ENCODE measurements at places on chromosomes 5 and 9.

DNA sequence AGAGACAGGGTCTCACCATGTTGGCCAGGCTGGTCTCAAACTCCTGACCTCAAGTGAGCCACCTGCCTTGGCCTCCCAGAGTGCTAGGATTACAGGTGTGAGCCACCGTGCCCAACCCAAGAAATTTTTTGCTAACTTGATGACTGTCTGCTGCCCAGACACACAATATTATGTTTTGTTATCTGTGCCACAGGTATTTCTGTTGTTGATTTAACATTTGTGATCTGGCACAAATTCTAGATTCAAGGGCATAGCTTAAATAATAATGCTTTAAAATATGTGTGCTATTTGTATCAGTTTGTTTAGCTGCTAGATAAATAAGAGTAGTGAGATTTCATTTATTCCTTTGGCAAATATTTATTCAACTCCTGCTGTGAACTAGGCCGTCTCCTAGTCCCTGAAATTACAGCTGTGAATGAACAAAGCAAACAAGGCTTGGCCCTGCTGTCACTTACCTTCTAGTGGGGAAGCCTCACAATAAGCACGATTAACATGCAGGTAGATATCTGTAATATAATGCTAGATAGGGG lies 35.3 kb downstream of the GAPVD1 start:
- no peak for DNase-seq

GRCh38 chr9:92353051-92353450 lies 27.3 kb downstream of the CENPP start:
- no peak for DNase-seq

DNA sequence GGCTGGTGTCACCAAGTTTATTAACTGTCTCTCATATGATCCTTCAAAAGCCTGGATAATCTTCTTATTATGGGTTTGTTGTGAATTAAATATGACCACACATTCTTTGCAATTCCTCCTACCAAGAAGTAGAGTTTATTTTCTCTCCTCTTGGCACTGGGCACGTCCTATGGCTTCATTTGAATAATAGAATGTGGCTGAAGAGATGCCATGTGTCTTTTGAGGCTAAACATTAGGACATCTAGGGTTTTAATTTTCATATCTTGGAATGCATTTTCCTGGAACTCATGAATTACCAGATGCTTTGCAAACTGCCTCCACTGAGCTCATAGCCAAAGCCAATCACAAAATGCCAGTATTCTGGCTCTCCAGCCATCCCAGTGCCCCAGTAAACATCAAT lies 19.9 kb upstream of the SCGB3A2 start:
- DNase-seq: no peak

DNA sequence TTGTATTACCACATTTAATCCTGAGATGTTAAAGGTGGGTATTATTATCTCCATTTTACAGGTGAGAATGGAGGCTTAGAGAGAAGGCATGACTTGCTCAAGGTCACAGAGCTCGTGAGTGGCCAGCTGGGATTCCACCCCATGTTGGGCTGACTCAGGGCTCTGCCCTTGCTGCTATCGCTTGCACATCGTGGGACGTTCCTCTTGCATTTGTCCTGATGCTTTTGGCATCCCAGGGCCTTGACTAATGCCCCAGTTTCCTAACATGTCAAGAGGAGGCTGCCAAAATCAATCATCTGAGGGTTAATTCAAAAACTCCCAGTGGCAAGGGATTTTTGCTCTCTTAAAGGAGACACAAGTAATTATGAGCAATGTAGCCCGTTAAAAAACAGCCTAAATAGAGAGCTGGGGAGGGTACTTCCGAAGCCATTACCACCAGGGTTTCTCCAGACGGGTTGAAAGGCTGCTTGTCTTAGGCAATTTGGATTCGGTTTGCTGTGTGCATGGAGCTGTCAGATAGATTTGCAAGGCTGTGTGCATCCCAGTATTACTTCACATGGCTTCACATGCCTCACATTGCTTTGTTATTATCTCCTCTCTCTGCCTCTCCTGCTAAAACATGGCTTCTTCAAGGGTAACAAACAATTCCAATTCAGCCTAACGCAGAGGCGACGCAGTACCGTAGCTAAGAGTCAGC lies 347.4 kb downstream of the DRD1 start:
- DNase-seq: no peak

GRCh38 chr5:5886812-5887486 lies 464.5 kb downstream of the ICE1 start:
- no peak for DNase-seq

- DNase-seq: no peak
Measured at GRCh38 chr5:173907686-173908371, 19.7 kb downstream of the CPEB4 start.

- no peak for DNase-seq
Measured at GRCh38 chr5:75214928-75215327, 21.8 kb downstream of the ANKRD31 start.

- no peak for DNase-seq
Measured at GRCh38 chr5:56848206-56848605, 32.9 kb downstream of the MAP3K1 start.

DNA sequence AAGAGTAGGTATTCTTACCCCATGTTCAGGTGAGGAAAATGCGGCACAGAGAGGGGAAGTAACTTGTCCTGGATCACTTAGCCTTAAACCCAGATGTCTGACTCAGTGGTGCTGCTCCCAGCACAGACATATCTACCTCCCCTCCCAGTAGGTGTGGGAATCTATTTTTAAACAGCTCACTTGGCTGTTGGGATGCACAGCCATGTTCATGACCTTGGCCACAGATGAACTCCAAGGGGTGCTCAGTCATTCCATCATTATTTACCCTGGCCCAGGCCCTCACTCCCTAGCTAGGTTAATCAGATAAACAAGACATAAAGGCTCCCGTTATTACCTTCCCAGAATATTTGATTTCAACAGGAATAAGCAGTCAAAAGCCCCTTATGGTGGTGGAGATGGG lies 88.4 kb upstream of the IQGAP2 start:
- no peak for DNase-seq

GRCh38 chr9:89919171-89919681 lies 314.4 kb downstream of the GADD45G start:
- DNase-seq: no peak

DNA sequence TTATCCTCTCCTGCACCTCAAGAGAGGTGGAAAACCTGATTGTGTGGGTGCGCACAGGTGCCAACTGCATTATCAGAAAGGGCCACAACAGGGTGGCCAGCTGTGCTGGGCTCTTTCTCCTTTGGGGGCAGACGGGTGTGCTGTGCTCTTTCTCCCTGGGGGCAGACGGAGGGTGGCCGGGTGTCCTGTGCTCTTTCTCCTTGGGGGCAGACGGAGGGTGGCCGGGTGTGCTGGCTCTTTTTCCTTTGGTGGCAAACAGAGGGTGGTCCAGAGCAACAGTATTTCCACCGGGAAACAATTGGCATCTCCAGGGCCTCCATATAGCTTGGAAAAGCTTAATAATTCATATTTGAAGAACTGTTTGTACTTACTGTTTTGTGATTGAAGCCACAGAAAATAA lies 6.8 kb downstream of the LMX1B start:
- no peak for DNase-seq

DNA sequence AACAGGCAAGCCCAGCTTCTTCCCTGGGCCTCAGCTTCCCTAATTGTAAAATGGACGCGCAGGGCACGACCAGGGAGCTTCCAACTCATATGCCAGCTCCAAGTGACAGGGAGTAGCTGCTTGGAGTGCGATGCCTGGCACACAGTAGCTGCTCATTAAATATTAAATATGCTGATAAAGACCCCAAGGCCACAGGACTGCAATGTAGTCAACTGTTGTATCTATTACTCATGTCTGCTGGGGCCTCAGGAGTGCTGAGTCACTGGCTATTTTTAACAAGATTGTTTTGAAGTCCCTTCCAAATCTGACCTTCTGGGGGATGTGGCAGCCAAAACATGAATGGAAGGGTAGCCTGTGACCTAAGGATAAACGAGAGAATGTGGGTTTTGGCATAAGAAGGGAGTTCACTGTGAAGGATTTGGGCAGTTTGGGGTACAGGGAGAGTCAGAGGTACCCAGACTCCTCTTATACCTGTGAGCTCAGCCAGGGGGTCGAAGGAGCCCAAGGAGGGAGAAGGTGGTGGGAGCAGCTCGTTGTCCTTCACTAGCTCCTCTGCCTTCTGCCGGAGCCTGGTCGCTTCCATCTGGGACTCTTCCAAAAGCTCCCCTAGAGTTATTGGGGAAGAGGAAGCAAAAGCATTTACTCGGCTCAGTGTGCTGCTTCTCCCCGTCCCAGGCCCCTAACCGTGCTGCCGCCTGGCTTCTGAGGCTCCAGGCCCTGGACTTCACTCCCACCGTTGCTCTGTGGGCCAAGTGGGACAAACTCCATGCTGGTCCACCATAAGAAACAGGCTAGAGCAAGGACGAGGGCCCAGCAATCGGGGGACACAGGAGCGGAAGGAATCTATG lies 17.5 kb downstream of the TNIP1 start:
- DNase-seq: no peak

GRCh38 chr5:19258686-19259085 lies 729.3 kb downstream of the CDH18 start:
- no peak for DNase-seq

- DNase-seq: no peak
Measured at GRCh38 chr9:112103405-112103804, 71.7 kb downstream of the SUSD1 start.

DNA sequence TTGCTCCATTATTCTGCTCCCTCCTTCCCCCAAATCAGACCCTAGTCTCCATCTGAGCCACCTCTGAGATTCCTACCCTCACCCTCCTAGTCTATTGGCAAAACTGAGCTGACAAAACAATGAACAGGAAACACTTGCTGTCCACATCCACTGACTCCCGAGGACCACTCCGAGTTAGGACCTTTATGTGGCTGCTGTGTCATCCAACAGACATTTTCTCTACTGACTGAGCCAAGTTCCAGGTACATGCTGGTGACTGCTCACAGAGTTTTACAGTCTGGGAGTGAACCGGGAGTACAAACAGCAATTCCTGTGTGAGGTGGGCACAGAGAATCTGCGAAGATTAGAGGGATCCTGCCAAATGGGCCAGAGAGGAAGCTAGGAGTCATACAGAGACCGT lies 39.2 kb downstream of the CFAP90 start:
- no peak for DNase-seq

DNA sequence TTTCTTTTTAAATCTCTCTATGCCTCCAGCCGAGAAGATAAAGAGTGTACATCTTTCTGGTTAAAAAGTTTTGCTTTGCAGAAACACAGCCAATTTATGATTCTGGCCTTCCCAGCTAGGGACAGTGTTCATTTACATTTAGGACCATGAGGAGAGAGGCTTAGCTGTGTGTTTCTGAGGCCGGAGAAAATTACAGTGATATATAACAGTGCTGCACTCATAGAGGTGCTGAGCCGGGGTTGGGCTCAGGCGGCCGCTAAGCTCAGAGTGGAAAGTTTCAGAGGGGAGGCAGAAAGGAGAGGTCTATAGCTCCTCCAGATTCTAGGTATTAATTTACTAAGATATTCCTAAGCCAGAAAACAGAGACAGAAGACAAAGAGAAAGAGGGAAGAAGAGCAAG lies 37.0 kb upstream of the LCP2 start:
- DNase-seq: peak; percentile 7

GRCh38 chr5:89396278-89396954 lies 513.4 kb upstream of the MEF2C start:
- peak; percentile 1 for DNase-seq
